ENCODE measurements at places on chromosomes 1 and 21.
A peak's percentile ranks its signal among the peaks of the same experiment; 100 is the strongest.

DNA sequence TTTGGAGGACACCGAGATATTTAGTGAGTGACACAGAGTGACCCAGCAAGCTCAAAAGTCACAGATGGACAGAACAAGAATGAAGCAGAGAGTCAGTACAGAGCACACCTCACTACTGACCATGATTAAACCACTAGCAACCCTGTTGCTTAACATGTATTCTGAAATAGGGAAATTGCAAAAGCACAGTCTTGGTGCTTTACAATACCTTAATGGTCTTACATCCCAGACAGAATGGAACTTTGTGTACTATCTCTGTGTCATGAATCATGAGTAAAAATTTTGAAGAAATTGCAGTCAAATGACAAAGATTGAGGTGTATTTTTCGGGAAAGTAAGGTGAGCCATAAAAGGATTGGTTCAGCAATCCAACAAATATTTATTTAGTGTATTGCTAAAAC lies 2.7 kb upstream of the SAMSN1 start:
- DNase-seq, result no peak

DNA sequence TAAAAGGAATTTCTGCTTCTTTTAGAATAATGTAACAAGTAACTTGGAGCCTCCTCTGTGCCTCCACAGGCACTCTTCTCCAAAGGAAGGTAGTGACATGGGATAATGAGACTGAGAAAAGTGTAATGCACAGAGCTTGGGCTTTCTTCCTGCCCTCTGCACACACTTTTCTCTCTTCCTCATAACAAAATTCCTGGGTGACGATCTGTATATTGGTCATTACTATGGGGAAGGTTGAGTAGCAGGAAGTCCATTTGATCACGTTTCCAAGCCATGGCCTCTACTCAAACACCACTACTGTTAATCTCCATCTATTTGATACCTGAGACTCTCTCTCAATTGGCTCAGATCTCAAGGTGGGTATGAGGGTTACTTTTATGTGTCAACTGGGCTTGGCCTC lies 113.9 kb downstream of the GRIK1 start:
- DNase-seq, result no peak

- DNase-seq, result peak; percentile 89
Measured at GRCh38 chr1:89804642-89805237, 16.1 kb upstream of the LRRC8D start.

- no peak for DNase-seq
Measured at GRCh38 chr1:18463984-18464664, 16.6 kb upstream of the KLHDC7A start.

- no peak for DNase-seq
Measured at GRCh38 chr1:219264561-219264960, 90.9 kb downstream of the LYPLAL1 start.

- no peak for DNase-seq
Measured at GRCh38 chr21:15132781-15133180, 68.0 kb upstream of the NRIP1 start.

DNA sequence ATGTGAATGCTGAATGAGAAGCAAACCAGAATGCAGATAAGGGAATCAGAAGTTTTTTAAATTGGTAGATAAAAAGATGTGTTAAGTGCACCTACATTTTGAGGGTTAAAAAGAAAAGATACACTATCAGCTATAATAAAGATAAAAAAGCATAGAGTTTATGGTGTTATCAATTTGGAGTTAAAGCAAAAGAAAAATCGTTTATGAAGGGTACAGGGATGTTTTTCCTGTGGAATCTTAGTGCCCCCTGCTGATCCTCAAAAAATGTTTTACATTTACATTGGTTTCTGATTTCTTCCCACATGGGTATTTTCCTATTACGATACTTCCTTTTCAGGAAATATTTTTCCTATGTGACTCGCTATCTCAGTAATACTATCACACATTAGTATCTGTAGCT lies 293.5 kb downstream of the MRPL39 start:
- no peak for DNase-seq

GRCh38 chr1:154463512-154463990 lies 38.5 kb upstream of the TDRD10 start:
- DNase-seq, result peak; percentile 70

DNA sequence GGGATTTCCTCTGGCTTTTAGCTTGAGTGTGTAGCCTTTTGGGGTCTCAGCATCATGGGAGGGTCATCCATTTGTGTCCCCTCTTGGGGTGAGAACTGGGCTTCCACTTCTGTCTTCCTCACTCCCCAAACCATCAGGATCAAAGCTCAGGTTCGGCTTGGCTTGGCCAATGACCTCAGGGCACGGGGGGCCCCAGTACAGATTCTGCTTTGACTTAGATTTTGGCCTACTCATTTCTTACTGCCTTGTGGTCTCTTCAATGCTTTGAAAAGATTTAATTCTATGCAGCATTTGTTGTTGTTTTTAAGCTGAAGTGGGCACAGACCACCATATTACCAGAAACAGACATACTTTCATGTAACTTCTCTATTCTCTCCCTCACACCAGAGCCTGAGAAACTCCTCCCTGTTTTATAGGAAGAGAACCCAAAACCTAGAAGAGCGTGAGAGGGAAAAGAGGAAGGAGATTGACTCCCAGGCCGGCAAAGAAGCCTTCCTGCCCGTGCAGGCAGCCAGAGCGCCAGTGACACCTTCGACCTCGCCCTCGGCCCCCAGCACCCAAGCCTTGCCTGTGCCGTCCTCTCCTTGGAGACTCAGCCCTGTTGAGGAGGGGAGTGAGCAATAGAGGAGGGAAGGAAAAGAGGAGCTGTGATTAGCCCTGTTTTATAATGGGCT lies 1.9 kb upstream of the S100A3 start:
- DNase-seq, result no peak

DNA sequence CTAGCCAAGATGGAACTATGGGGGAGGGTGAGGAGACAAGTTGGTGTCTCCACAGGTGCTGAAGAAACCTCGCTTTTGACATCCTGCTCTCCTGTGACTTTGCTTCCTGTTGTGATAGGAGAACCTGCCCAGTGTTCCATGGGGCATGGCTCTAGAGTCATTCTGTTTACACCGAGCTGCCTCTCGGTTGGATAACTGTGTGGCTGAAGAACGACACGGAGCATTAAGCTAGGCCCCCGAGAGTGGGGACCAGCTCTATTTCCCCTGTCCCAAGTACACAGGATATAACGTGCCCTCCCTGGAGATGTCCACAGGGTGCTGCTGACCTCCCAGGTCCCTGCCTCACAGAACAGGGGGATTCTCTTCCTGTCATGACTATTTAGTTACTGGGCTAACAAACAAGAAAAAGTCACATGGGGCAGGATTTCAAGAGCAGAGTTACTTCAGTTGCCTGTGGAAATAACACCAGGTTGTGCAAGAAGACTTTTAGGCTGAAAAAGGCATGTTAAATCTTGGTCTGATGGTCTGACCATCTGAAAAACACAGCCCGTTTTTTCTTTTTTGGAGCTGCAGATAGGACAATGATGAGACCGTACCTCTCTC lies 29.4 kb upstream of the PPP2R5A start:
- no peak for DNase-seq

DNA sequence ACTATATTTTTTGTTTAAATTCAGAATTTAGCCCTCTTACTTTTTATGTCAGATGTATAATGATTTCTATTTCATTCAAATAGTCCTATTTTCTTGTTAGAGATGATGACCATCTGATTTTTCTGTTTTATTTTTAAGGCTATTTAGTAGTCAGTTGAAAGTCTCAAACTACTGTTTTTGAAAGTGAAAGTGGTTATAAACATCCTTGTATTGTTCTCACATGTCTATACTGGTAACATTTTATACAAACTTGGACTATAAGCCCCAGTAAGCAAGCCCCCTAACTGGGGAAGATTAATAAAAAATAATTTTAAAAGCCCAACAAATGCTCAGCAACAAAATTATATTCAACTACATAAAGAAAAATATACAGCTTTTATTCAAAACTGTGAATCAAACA lies 271.3 kb upstream of the RGS18 start:
- no peak for DNase-seq

GRCh38 chr1:44698138-44698537 lies 23.6 kb downstream of the ARMH1 start:
- DNase-seq, result no peak

DNA sequence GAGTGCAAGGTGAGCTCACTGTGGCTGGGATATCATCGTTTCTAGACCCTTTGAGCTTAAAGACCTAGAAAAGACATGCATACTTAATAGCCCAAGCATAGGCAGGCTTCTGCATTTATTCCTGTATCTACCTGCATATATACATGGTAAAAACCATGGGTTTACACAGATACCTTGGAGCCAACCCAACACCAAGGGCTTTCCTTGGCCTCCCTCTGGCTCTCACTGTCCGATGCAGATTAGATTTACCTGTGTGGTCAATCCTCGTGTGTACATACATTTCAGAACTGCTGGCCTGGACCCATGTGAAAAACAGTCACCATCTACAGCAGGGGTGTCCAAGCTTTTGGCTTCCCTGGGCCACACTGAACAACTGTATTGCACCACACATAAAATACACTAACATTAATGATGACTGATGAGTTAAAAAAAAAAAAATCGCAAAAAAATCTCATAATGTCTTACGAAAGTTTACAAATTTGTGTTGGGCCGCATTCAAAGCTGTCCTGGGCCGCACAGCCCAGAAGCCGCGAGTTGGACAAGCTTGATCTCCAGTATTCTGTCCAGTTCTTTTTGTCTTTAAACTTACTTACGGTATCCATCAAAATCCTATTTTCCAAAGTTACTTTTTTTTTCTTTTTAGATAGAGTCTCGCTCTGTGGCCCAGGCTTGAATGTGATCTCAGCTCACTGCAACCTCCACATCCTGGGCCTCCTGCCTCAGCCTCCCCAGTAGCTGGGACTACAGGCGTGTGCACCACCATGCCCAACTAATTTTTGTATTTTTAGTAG lies 43.5 kb downstream of the WDR4 start:
- DNase-seq, result no peak

GRCh38 chr1:163361123-163361934 lies 39.6 kb downstream of the NUF2 start:
- DNase-seq, result no peak

DNA sequence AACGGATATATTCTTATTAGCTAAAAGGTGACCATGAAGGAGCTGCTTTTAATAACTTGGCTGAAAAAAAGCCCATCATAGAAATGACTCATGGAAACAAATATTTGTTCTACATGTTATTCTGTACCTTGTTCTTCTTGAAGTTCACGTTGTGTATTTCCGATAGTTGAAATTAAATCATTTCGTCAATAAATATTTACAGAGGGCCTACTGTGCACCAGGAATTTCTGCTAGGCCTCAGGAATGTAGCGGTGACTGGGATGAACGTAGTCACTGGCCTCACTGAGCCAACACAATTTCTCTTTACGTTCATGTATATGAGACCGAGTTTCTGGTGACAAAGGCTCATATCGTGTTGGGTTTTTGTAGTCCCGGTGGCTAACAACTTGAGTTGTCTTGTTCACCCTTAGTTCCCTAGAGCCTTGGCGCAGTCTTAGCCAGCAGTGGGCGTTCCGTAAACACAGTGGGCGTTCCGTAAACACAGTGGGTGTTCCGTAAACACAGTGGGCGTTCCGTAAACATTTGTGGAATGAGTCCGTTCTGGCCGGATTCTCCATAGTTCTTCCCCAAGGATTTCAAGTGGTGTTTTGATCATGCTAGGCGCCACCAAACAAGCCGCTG lies 53.2 kb upstream of the VAMP3 start:
- no peak for DNase-seq

DNA sequence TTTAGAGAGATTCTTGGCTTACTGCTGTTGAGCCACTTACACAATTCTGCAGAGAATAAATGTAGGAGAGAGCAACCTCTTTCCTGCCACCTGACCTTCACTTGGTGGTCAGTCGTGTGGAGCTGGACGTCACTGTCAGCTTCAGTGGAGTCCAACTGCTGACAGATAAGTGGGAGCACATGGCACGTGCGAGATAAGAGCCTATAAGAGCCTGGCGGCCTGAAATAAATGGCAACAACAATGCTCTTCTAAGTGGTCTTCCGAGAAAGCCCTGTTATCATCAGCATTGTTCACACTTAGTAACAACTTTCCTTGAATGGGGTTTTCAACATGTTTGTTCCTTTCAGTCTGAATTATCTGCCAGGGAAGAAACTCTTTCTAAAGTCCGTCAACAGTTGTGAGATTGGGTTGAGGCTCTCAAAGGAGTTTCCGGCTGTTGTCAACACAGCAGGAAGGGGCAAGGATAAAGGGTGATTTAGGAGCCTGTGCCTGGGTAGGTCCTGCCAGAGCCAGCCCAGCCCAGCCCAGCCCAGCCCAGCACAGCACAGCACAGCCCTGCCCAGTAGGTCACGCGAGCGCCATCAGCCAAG lies 57.2 kb upstream of the RUNX1 start:
- no peak for DNase-seq

Measured in stimulated activated CD4-positive, alpha-beta T cell treated with anti-CD3 and anti-CD28 coated beads, Interleukin-2, amount 100 ng/mL, for 24 hours (primary cell).